ENCODE measurements at places on chromosomes 16 and 17. TPM values are rescaled to one million over a fixed set of nuclear protein-coding genes. Genes with fewer than 3 reads are reported as not detected.

DNA sequence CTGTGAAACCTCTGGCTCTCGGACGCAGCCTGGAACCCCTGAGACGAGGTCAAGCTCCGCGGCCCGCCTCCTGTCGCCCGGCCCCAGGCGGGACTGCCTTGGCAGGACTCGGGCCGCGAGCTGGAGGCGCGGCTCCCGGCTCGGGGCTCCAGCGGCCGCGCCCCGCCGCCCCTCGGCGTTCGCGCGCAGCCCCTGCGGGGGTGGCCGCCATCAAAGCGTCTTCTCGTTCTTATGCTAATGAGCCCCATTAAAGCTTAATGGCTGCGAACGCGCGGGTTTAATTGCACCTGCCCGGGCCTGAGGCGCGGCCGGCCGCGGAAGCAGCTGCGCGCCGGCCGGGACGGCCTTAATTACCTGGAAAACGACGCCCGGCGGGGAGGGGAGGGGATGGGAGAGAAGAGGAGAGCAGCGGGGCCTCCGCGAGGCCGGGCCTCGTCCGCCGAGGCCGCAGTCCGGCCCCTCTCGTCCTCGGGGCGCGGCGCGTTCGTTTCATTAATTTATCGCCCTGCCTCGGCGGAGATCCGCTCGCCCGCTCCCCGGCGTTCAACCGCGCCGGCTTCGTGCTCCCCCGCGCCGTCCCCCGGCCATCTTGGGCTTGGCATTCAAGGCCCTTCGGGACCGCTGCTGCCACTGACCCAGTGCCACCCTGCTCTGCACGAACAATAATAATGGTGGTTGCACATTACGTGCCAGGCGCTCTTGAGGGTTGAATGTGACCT, 19.2 kb downstream of the RAI1 start:
- DNase-seq, result no peak

DNA sequence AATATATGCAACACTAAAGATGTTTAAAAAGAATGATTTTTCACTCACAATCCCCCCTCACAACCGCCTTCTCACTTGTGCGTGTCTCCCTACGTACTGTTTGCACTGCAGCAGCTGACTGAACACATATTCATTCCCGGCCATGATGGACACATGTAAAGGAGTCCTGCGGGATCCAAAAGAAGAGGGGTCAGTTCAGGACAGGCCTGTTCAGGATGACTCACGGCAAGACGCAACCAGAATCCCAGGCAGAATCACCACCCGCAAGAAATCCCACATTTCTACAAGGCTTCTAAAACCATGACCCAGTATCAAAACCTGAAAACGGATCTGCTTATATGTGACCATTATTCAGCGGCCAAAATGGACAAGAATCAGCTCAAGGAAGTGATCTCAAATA, 52.3 kb downstream of the CYB5D2 start:
- no peak for DNase-seq

- DNase-seq, result no peak
Observed at GRCh38 chr17:17417718-17418181, 59.0 kb upstream of the MED9 start.

DNA sequence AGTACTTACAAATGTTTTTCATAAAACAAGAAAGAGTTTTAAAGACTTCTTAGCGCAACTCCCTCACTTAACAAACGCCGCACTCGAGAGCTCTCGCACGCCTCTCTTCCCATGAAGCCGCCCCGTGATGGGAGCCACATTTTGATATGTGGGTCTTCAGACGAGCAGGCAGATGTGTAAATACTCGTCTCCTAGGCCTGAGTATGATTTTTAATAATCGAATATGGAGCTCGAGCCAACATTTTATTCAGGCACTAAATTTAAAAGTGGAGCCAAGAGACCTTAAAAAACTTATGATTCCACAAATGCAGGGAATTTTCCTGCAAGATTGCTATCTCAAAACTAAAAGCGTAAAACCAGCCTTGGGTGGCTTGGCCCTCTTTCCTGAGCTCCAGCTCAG, 55.4 kb downstream of the IRX6 start:
- no peak for DNase-seq

DNA sequence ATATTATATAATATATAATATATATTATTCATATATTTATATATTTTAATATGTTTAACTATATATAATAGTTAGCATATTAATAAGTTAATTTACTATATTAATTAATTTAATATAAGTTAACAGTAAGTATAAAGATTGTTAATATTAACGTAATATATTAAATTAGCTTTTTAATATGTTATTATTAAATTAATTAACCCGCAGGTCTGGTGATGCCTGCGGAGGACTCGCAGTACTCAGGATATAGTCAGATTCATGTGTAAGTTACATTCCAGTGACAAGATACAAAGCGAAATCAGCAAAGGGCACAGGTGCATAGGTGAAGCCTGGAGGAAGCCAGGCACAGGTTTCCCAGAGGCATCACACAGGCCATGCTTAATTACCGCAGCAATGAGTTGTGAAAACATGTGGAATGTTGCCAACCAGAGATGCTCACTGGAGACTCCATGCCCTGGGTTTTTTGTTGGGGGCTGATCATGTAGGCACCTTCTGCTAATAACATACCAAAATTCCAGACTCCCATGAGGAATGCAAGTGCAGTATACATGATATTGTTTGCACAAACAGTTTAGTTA, 130.4 kb upstream of the MPHOSPH6 start:
- DNase-seq, result no peak

GRCh38 chr17:65208717-65209116, 71.5 kb downstream of the RGS9 start:
- DNase-seq, result no peak

GRCh38 chr16:57608462-57609113, 19.8 kb upstream of the ADGRG1 start:
- DNase-seq, result no peak

- no peak for DNase-seq
Observed at GRCh38 chr17:65441053-65441605, 120.3 kb downstream of the AXIN2 start.

DNA sequence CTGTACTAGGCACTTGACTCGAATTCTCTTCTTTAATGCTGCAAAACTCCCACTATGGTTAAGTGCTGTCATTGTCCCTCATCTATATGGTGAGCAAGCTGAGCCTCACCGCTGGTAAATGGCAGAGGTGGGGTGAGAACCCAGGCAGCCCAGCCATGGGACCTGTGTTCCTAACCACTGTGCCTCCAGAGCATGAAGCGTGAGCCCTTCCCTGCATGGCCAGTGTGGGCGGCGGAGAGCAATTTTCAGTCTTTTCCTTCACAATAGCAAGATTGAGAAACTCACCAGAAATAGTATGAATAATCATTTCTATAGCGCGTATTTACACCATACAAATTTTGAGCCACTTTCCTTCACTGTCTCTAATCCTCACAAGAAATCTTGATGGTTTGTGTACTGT, 9.2 kb downstream of the BFAR start:
- DNase-seq, result no peak

GRCh38 chr17:7834957-7835813, 1.2 kb downstream of the KDM6B start:
- peak; percentile 97 for DNase-seq

DNA sequence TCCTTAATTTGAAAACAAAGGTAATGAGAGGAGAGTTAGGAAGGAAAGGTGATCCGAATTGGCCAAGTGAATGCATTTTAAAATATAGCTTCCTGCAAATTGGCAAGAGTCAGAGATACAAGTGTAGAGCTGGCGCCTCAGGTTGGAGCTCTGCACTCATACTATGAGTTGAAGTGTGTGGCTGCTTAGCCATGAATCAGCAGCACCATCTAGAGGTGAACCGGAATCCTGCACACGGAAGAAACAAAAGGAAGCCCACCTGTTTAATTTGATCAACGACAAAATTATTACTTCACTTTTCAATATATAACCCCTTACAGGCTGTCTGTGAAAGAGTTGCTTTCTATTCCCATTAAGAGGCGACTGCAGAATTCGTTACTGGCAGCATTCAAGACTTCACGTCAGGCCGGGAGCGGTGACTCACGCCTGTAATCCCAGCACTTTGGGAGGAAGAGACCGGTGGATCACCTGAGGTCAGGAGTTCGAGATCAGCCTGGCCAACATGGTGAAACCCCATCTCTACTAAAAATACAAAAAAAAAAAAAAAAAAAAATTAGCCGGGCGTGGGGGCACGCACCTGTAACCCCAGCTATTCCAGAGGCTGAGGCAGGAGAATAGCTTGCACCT, 1253.7 kb upstream of the CDH8 start:
- no peak for DNase-seq

DNA sequence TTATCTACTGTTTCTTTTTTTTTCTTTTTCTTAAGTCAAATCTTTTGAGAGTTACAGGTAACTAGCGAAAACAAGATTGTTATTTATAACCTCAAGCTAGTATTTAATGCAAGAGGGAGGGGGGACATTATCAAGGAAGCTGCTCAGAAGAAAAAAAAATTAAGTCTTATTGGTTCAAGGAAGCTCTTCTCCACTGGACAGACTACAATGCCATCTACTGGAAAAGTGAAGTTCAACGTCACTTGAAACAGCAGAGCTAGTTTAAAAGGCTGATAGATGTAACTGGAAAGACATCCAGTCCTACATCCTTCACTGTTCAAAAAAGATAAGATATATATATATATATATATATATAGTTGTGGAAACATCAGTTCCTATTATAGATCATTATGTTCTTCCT, 418.0 kb upstream of the PSMD7 start:
- peak; percentile 39 for DNase-seq

- DNase-seq, result no peak
Observed at GRCh38 chr17:17740615-17741348, 59.5 kb downstream of the RAI1 start.

- DNase-seq, result no peak
Observed at GRCh38 chr16:8720080-8720966, 45.9 kb downstream of the ABAT start.

DNA sequence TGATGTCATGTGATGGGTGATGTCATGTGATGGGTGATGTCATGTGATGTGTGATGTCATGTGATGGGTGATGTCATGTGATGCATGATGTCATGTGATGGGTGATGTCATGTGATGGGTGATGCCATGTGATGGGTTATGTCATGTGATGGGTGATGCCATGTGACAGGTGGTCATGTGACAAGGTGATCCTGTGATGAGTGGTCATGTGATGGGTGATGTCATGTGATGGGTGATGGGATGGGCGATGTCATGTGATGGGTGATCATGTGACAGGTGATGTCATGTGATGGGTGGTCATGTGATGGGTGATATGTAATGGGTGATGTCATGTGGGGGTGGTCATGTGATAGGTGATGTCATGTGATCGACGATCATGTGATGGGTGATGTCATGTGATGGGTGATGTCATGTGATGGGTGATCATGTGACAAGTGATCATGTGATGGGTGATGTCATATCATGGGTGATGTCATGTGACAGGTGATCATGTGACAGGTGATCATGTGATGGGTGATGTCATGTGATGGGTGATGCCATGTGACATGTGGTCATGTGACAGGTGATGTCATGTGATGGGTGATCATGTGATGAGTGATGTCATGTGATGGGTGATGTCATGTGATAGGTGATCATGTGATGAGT, 17.2 kb downstream of the CD300LB start:
- no peak for DNase-seq

DNA sequence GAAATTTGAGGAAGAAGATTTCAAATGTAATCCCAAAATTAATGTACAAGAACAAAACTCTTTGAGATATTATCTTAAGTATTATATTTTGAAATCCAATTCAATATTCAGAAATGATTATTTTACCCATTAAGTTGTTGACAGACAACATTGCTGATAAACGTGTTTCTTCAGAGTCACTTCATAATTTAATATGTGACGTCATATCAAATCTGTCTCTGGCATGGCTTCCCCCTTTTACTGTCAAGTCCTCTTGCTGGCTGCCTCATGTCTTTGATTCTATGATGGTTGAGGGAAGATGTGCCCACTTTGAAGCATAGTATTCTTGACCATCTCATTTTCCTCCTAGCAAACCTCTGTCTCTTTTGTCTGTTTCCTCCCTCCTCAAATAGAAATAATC, 1257.1 kb upstream of the GOT2 start:
- no peak for DNase-seq

DNA sequence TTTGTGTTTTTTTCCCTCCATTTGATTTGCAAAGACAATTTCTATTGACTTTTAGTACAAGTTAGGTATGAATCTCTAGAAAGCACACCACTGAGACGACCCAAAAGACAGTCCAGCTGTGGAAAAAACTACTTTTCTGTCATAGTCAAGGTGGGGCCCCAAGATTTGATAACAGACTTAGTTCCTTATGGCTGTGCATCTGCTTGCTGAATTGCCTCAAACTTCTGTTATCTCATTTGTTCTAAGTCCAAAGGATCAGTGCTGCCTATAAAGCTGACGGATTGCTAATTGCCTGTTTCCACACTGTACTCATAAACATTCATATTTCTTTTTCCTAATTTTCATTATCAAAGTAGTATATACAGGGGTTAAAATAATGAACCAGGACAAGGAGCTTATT, 180.8 kb downstream of the SPECC1 start:
- DNase-seq, result no peak

GRCh38 chr16:72937360-72937759, 110.6 kb downstream of the ZFHX3 start:
- no peak for DNase-seq

GRCh38 chr16:82152641-82153112, 17.3 kb downstream of the MPHOSPH6 start:
- DNase-seq, result peak; percentile 2

DNA sequence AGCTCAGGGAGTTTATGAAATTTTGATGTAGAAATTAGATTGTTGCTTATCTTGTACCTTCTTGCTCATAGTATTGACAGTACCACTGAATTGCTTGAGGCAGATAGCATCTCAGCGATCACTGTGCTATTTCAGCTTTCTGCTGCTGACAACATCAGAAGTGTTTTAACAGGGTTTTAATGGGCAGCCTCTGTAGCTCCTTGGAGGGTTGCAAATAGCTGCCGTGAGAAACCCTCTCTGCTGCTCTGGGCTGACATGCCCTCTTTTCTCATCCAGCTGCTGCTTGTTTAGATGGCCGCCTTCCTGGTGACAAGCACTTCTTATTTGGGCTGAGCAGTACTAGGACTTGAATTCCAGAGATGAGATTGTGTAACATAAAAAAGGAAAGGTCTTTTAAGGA, 180.2 kb upstream of the TBX2 start:
- peak; percentile 44 for DNase-seq

DNA sequence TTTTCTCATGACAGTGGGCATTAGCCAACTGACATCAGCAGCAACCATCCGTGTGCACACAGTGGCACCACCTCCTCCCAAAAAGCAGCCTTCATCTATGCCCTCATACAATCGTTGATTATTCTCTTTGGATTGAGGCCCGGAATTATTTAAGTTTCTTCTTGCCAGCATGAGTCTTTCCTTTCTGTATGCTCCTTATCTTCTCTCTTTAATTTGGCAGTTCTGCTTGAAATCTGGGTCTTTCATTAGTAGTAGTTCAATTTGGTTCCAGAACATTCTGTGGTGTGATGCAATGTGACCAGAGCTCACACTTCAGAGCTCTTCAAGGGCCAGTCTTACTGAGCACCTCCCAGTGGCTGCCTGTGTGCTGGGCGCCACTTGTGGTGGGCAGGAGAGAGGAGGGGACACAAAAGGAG, 52.2 kb upstream of the STH start:
- no peak for DNase-seq

The GPRC5C gene
- polyA plus RNA-seq, result not detected

The PRSS27 gene
- 0.46 TPM for polyA plus RNA-seq

The SLC6A4 gene
- 0.02 TPM for polyA plus RNA-seq

The NSRP1 gene
- 14.8 TPM for polyA plus RNA-seq

The TSPOAP1 gene
- 1.5 TPM for polyA plus RNA-seq

The CRYBA1 gene
- not detected for polyA plus RNA-seq

The MEOX1 gene
- polyA plus RNA-seq, result 0.05 TPM

The TERB1 gene
- not detected for polyA plus RNA-seq

The PPP1R27 gene
- polyA plus RNA-seq, result not detected
